ENCODE measurements at places on chromosomes 7 and 10. TPM values are rescaled to one million over a fixed set of nuclear protein-coding genes. Genes with fewer than 3 reads are reported as not detected.
A peak's percentile ranks its signal among the peaks of the same experiment; 100 is the strongest.

DNA sequence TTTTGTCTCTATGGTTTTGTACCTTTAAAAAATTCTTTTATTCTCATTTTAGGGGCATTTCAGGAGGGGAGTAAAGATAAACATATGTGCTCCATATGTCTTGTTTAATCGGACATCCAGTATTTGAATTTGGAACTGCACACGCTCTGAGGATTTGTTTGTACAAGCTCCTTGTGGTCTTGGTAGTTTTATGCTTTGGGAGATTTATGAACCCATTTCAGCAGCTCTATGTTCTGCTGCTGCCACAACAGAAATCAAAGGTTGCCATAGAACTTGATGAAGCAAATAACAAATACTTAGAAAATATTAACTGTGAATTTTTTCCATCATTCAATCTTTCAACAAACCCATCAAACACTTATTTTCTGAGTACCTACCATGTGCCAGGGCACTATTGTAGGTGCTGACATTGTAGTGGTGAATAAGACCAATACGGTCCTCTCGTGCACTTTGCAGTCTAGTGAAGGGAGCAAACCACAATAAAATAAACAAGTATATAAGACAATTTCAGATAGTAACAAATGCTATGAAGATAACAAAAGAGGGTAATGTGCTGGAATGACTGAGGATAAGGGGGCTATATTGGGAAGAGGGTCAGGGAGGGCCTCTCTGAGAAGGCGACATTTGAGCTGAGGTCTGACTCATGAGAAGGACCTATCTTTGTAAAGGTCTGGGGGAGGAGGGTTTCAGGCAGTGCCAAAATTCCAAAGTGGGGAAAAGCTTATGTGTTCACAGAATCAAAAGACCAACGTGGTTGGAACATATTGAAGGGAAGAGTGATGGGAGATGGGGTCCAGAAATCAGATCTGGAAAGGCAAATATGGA, 30.4 kb downstream of the MYPN start:
- DNase-seq, result no peak

DNA sequence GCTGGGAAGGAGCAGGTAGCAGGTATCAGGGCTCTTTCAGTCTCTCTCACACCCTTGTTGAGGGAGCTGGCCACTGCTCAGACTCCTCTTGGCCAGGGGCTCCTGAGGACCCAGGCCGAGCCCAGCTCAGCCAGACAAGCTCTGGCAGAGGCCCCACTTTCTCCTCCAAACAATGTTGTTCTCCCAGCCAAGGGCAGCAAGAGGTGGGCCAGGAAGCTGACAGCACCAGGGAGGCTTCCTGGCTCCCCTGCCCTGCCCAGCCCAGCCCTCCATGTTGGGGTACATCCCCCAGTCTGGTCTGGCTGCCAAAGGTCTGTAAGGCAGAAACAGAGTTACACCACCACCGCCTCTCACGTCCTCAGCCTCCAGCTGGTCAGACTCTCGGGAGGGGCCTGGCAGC, 33.9 kb upstream of the COL13A1 start:
- DNase-seq, result no peak

ADCY1 gene
- total RNA-seq, result 0.13 TPM

DNA sequence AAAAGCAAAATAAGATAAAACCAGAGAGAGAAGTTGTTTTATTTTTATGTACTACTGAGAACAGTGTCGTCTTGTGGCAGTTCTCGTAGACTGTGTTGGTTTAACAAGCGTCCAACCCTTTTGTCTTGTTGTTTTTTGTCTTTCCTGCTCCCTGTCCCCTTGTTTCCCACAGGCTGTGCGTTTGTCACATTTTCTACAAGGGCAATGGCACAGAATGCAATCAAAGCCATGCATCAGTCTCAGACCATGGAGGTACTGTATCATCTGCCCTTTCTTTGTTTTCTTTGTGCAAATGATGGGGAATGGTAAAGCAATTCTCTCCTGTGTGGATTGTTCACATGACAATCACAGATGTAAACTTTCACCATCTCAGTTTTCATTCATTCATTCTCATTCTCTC, 248.8 kb downstream of the CELF2 start:
- DNase-seq, result no peak

DNA sequence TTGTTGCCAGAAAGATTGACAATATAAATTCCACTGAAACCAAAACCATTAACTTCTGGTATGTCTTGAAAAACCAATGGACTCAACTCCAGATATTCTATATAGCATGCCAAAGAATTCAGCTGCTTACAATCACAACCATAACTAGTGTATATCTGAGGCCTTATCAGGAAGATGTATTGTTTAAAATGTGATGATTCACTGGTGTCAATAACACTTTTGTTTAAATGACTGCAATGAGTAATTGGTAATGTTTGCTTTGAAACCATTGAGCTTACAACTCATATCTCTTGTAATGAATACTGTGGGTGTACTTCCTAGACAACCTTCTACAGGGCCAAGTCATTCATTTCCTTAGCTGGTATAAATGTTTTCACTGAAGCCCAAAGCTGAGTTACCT, 727.9 kb upstream of the KCND2 start:
- no peak for DNase-seq

GCK gene
- total RNA-seq, result not detected

- DNase-seq, result no peak
Observed at GRCh38 chr7:48511080-48511479, 339.8 kb downstream of the ABCA13 start.

GRCh38 chr10:6379015-6379776, 176.5 kb downstream of the PFKFB3 start:
- DNase-seq, result no peak

- DNase-seq, result no peak
Observed at GRCh38 chr7:64869121-64869725, 33.9 kb upstream of the ZNF273 start.

ZNF804B gene
- total RNA-seq, result not detected

AGAP9 gene
- 8.0 TPM for total RNA-seq

- no peak for DNase-seq
Observed at GRCh38 chr7:100897772-100898454, 2.2 kb upstream of the ACHE start.

DLG5 gene
- 0.27 TPM for total RNA-seq

DNA sequence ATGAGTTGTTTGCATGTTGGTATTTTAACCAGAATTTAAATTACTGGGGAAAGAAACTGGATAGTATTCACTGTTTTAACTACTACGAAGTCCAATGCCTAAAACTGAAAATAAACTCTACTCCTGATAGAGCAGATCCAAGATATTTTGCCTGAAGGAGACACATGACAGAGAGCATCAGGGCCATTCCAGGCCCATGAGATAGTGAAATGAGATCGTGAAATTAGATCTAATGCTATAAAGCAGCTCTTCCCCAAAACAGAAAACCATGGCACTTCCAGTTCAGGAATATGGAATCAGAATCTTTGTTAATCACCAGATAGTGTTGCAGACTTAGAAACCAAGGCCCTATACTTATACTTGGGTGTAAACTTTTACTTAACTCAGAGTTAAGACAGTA, 124.3 kb upstream of the CACNA2D1 start:
- no peak for DNase-seq

- DNase-seq, result no peak
Observed at GRCh38 chr10:71984809-71985388, 20.7 kb downstream of the CHST3 start.

DNA sequence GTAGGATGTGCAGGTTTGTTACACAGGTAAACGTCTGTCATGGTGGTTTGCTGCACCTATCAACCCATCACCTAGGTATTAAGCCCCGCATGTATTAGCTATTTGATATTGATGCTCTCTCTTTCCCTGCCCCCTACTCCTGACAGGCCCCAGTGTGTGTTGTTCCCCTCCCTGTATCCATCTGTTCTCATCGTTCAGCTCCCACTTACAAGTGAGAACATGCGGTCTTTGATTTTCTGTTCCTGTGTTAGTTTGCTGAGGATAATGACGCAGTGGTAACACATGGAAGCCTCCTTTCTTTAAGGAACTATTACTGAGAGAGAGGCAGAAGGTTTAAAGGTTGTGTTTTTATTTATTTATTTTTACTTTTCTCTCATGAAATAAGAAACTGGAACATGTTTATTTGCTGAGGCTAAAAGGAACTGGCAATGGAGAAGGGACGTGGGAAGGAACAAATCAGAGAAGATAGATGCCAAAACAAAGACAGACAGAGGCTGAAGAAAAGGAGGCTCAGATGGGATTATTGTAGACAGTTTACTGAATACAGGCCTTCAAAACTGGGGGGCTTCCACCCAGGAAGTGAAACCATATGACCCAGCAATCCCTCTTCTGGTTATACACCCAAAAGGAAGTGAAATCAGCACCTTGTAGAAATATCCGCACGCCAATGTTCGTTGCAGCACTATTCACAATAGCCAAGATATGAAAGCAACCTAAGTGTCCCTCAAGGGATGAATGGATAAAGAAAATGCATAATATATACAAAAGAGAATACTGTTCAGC, 556.3 kb downstream of the GRM8 start:
- no peak for DNase-seq

RGR gene
- not detected for total RNA-seq

RHBDD2 gene
- total RNA-seq, result 23.8 TPM

SOSTDC1 gene
- total RNA-seq, result not detected

DNA sequence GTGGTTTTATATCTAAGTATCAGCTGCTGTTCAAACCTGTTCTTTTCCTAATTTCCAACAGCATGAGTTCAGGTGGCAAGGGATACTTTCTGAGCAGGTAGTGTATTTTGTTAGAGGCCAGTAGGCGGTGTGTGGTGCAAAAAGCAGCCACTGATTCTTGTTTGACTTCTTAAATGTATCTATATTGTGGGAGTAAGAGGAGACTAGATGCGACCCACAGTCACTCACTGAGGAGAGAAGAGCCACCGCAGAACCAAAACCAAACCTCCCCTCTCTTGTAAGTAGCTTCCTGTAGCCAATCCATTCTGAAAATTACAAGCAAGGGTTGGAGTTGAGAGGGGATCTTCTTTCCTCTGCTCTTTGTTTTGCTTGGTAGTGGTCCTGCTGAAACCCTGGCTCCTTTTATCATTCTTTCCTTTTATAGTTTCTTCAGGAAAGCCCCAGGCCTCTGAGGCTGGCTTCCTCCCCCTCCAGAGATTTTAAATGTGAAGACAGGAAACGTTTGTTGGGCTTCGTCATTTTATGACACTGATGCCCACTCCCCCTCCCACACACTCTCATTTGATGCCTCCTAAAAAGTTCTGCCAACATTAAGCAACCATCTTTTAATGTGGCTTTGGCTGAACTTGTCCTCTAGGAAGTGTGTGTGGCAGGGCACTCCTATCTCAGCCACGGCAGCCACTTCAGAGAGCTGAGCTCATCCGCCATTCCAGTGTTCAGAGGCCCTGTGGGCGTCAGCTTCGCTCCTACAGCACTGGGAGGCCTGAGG, 566.0 kb downstream of the SUGCT start:
- peak; percentile 17 for DNase-seq

- DNase-seq, result no peak
Observed at GRCh38 chr10:130455111-130455695, 319.0 kb downstream of the GLRX3 start.

NCF1 gene
- 100 TPM for total RNA-seq

VPS50 gene
- 20.0 TPM for total RNA-seq

DNA sequence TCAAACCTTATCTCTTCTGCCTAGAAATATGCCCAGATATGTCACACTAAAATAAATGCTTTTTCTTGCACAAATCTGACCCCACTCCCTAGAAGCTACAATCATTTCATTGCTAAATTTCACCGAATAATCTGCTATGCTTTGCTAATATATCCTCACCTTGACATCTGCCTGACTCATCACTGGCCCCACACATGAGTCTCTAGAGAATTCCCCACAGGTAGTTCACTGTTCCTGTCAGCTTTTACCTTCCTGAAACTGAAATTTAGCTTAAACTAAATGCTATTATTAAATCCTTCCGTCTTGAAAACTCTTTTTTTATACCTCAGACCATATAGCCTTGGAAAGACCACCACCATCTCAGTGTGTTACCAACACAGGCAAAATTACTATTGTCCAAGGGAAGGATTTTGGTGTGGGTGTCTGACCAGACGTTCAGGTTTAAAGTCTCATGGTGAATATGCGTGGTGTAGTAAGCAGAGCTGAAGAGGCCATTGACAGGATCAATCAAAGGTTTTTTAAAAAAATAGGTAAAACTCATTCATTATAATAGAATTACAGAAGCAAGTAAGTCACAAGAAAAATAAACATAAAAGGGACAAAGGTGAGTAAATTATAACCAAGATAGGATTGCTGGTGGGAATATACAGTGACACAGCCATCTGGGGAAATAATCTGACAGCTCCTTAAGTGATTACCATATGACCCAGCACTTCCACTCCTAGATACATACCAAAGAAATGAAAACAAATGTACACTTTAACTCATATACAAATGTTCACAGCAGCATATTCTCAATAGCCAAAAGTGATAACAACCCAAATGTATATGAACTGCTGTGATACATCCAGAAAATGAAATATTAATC, 173.5 kb downstream of the KMT2E start:
- no peak for DNase-seq

DNA sequence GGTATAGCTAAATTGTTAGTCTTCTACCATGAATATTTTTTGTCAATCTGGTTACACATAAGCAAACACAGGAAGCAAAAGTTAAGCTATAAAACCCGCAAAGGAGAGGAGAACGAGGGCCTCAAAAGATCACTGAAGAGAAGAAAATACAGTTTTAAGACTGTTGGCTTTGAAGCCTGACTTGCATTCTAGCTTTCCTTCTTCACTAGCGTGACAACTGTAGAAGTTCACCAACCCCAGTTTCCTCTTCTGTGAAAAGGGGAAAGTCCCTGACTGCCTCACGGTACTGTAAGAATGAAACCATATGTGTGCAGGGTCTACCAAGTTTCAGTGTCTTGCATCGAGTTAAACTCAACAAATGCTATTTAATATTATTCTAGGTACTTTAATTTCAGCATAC, 7.5 kb upstream of the LRRN3 start:
- no peak for DNase-seq

- DNase-seq, result peak; percentile 87
Observed at GRCh38 chr7:101507791-101508252, 121.3 kb downstream of the MYL10 start.

DNA sequence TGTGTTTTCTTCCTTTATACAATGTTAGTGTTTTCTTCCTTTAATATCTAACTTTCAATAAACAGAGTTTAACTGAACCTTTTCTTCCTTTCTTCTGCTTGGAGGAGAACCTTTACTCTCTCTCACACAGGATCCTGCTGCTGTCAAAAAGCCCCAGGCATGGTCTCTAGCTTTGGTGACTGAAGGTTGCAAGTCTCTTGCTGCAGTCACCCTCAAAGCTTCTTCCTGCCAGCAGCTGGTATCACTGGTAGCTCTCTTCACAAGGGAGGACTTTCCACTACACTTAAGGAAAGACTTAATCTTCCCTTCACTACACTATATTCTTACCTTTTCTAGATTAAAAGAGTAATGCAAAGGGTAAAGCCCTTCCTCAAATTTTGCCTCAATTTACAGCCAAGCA, 153.4 kb downstream of the SGMS1 start:
- DNase-seq, result no peak

GRCh38 chr7:70763961-70764691, 367.8 kb upstream of the GALNT17 start:
- DNase-seq, result peak; percentile 70

- DNase-seq, result peak; percentile 12
Observed at GRCh38 chr7:55223023-55223422, 142.1 kb upstream of the LANCL2 start.

- DNase-seq, result no peak
Observed at GRCh38 chr10:89684604-89685003, 16.8 kb upstream of the KIF20B start.

GRCh38 chr7:40405991-40406390, 271.2 kb downstream of the SUGCT start:
- no peak for DNase-seq
